ENCODE measurements at places on chromosomes 4 and X.

DNA sequence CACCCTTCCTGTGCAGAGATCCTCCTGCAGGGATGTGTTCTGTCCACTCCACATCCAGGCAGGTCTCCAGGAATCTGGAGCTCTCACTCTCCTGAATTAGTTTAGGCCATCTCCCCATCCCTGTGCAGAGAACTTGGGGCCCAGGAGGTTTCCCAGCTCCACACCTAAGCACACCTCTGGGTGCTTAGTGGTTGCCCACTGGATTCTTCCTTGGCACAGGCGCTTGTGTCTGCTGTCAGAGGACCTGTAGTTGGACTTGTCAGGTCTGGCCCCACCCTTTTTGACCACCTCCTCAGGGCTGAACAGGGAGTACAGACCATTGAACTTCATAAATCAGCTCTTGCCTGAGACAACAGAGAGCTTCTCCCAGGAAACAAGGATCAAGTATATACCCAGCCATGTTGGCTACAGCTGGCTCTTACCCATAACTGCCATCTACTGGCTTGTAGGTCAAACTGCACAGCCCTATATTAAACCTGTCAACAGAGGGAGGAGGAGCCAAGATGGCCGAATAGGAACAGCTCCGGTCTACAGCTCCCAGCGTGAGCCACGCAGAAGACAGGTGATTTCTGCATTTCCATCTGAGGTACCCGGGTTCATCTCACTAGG lies 275.5 kb downstream of the PPARGC1A start:
- DNase-seq: peak; percentile 37

- DNase-seq: no peak
Observed at GRCh38 chrX:12686331-12686730, 104.9 kb upstream of the PRPS2 start.

GRCh38 chr4:157700898-157701694 lies 471.7 kb downstream of the GASK1B start:
- no peak for DNase-seq

DNA sequence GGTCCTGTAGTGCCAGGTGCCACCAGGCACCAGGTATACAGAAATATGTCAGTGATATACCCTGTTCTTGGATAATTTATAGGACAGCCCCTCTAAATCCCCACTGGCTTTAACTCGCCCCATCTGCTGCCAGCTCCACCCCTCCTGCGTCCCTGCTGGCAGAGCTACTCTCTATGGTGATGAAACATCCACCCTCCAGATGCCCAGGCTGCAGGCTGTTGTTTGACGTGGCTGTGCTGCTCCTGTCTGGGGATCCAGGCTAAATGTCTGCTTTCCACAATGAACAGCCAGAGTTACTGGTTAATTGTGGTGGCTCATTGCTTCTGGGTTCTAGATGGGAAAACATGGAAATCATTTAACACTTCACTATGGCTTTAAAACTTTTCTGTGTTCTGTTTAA lies 12.9 kb downstream of the NHSL2 start:
- peak; percentile 59 for DNase-seq

GRCh38 chr4:2756691-2757350 lies 685 bp upstream of the TNIP2 start:
- DNase-seq: no peak

DNA sequence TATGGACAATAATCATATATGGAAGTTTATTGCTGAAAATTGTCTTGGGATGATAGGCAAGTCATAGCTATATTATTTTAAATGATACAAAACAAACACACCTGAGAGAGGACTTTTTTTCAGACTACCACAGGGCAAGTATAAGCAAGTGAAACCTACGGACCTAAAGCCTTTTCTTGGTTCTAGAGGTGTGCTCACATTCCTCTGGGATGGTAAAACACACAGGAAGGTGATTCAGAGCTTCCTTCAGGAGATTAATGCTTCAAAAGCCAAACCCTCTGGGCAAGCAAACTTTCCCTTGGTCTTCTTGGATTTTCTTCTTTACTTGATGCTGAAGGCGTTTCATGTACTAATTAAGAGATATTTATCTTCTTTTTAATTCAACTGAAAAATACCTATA lies 60.1 kb upstream of the ACSL4 start:
- no peak for DNase-seq

DNA sequence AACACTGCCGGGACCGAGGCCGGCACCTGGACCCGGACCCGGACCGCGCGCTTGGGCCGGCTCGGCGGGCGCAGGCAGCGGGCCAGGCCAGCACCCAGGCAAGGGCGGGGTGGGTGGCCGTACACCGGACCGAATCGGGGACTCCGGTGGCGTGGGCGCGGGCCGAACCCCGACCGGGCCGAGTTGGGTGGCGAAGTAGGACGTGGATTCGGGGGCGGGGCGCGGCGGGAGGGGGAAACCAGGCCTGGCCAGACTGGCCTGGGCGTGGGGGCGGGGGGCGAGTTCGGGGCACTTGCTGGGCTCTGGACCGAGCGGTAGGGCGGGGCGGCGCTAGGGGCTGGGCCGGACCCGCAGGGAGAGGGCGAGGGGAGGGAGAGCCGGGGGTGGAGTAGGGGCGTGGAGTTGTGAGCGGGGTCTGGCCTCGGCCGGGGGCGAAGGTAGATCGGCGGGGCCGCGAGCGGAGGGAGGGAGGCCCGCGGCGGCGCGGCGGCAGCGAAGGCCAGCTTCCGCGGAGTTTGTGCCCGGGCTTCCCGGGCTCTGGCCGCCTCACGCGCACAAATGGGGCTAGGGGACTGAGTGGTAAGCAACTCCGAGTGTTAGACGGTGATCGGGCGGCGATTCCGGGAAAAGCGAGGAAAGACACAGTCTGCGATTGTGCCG lies 1.8 kb upstream of the BCORL1 start:
- peak; percentile 42 for DNase-seq

GRCh38 chr4:158521484-158522088 lies at the start of gene RXFP1:
Gene RXFP1 (plus strand): TSS chr4:158521882. CDS start chr4:158521977, 95 bp downstream.
- no peak for DNase-seq

- no peak for DNase-seq
Observed at GRCh38 chr4:46442963-46443362, 53.0 kb upstream of the GABRA2 start.

- no peak for DNase-seq
Observed at GRCh38 chrX:132216806-132217202, 2.4 kb downstream of the RAP2C start.

DNA sequence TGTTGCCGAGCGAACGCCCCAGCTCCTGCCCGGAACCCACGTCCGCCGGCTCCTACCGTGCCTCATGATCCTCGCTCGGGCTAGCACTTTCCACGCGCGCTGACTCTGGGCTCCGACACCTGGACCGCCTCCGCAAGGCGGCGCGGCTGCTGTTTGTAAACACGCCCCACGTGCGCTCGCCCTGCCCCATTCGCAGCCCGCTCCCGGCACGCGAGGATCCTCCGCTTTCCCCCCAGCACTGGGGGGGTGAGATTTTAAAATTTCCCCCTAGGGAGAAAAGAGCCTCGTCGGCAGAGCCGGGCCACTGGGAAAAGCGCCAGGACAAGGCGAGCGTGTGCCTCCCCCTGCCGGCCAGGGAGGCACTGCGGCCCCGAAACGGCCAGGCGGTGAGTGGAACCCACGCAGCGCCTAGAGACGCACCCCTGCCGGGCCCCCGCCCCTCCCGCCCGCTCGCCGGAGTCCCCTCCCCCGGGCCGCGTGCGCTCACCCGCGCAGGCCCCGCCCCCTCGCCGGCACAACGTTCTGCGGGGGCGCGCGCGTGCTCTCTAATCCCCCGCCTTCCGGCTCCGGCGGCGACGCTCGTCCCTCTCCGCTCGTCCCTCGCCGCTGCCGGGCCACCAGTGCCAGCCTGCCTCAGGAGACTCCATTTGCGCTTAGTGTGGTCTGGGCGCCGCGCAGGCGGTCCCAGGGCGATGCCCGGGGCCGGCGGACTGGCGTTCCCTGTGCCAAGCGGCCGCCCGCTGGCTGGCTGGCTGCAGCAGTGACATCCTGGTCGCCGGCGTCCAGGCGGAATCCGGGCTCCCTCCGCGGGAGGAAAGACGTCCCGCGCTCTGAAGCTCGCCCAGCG lies at the start of gene TIGD2:
Gene TIGD2 (plus strand): TSS at position 548 of the 847 bp plus-strand sequence. CDS start 1,442 bp downstream, outside the sequence.
- DNase-seq: peak; percentile 91

GRCh38 chr4:112897543-112897942 lies 151.9 kb upstream of the ANK2 start:
- peak; percentile 93 for DNase-seq

DNA sequence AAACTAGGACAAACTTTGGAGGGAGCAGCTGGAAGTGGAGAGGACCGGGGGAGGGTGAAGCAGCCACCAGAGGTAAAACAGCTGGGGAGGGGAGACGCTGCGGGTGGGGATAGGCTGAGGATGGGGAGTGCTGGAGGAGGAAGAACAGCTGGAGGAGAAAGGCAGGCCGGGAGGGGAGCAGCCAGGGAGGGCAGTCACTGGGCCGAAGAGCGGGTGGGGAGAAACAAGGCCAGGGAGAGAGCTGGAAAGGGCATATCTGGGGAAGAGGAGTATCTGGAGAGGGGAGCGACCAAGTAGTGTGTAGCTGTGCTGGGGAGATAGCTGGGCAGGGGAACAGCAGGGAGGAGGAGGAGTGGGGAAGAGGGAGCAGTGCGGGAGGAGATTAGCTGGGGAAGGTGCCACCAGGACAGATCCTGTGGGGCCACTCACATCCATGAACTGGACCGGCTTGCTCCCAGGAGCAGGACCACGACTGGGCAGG lies 2.7 kb downstream of the SLC38A5 start:
- DNase-seq: peak; percentile 53

DNA sequence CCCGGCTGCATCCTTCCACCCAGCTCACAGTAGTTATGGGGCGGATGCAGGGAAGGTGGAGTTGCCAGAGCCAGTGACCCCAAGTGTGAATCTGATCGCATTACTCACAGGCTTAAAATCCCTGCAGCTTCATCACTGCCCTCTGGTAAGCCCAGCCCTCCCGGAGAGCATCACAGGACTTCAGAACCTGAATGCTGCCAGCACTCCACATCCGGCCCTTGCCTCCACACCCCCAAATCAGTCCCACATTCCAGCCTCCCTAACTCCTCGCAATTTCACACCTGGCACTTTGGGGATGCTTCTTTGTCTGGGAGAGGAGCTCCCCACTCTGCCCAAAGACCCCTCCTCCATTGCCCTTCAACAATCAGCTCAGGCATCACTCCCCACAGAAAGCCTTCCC lies 15.6 kb downstream of the RASL11B start:
- no peak for DNase-seq

DNA sequence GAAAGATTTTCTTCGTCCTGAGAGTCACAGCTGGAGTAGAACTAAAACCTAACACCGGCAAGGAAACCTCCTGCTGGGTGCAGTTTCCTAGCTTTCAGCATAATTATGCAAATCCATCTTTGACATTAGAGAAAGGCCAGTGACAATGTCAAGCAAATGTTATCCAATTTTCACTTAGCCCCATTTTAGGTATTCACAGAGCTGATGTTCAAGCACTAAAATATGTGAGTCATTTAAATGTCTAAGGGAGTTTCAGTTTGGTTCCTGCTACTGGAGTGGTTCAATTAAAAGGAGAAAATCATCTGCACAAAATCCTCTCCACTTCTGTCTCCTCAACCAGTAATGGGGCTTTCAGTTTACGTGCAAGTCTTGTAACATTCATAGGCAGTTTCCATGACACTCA lies 37.1 kb upstream of the AMOT start:
- DNase-seq: no peak

GRCh38 chr4:179114615-179115014 lies 1672.4 kb upstream of the AGA start:
- DNase-seq: no peak

DNA sequence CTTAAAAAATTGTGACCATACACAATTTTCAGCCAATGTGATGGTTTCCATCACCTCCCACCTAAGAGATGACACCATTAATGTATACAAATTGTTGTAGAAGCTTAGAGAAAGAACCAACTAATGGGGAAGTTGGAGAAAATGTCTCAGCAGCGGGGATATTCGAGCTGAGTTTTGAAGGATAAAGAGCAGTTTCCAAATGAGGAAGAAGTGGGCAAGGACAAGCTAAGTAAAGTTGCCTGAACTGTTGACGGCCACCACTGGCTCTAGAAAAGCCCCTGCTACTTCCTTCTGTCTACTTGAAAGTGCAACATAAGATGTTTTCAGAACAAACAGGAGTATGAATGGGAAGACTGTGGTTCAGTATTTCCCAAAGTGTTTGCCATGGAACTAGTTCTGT lies 92.0 kb downstream of the CHRNA9 start:
- no peak for DNase-seq

DNA sequence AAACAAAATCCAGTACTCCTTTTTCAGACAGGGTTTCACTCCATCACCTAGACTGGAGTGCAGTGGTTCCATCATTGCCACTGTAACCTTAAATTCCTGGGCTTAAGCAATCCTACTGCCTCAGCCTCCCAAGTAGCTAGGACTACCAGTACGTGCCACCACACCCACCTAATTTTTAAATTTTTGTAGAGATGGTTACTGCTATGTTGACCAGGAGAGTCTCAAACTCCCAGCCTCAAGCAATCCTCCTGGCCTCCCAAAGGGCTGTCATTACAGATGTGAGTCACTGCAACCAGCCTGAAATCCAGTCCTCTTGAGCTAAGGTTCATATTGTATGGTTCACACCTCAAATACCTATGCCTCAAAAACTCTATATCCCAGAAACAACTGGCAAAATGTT lies 22.4 kb downstream of the ANKRD17 start:
- no peak for DNase-seq

DNA sequence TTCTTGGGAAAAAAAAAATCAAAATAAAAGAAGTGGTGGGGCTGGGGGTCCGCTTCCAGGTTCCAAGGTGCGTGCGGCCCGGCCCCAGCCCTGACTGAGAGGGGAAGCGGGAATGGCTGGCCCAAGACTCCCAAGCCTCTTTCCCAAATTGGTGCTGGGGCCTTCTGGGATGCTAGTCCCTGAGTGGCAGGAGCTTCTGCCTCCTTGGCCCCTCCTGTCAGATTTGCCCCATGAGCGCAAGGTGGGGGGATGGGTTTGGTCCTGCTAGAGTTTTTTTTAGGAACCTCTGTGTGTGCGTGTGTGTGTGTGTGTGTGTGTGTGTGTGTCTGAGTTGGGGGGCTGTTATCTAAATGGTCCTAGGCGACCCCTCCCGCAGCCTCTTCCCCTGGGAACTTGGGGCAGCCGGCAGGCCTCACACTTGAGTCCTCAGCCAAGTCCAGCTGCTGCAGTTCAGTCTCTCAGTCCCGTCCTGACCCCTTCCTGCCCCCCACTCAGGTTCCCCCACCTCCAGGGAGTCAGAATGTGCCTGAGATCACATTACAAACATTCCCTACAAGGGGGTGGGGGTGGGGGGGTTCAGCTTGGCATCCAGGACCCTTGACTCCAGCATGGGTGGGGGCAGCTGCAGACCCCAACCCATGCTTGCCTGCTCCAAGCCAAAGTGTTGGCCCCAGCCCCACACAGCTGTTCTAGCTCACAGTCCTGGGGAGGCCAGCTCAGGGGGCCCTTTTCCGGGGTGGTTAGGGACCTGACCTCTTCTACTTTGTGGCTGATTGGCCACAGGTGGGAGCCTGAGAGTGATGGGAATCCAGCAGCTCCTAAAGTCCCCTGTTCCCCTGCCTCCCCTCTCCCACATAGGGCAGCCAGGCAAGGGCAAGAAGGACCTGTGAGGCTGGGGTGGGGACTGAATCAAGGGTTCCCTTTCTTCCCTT lies 4.0 kb downstream of the EFNB1 start:
- DNase-seq: no peak

DNA sequence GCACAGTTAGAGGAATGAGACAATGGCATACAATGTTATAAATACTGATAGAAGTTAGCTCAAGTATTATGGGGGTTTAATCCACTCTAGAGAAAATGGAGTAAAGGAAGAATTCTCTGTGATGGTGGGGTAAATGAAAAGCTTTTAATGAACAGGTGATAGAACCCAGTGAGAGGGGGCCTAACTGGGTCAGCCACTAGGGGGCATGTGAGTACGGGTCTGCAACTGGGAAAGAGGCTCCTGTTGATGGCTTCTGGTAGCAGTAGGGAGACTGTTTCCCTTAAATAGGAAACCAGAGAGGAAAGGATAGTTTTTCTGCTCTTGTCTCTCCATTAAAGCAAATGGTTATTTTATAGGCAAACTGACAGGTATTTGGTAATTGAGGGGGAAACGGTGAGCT lies 132.8 kb upstream of the GPR101 start:
- peak; percentile 15 for DNase-seq
